Cortex of kidney (tissue), 1 donor: ENCODE measurements at places on chromosomes 4 and X.

GRCh38 chrX:1392376-1393068, 609 bp upstream of the SLC25A6 start:
- no peak for DNase-seq

GRCh38 chrX:143296521-143296920, 220.8 kb downstream of the SPANXN3 start:
- no peak for DNase-seq

GRCh38 chr4:80091184-80091583, 18.2 kb upstream of the ANTXR2 start:
- DNase-seq = no peak

GRCh38 chrX:154329294-154329693, 33.7 kb downstream of the TKTL1 start:
- DNase-seq = no peak

GRCh38 chr4:140876615-140877364, 120.6 kb upstream of the TBC1D9 start:
- no peak for DNase-seq

DNA sequence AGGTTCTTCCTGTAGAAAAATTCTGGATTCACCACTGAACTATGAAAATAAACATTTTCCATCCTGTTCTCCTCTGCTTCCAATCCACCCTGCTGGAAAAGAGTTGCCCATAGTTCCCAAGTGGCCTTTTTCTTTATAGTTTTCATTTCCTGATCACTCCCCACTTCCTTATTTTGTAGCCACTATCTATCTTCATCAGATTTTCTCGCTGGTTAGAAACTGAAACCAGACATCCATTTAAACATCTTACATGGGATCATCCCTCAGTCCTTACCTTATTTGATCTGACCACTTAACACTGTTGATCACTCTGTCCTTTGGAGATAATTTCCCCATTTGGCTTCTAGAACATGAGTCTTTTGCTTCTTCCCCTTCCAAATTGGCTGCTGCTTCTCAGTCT, 42.2 kb upstream of the SCOC start:
- DNase-seq = no peak

DNA sequence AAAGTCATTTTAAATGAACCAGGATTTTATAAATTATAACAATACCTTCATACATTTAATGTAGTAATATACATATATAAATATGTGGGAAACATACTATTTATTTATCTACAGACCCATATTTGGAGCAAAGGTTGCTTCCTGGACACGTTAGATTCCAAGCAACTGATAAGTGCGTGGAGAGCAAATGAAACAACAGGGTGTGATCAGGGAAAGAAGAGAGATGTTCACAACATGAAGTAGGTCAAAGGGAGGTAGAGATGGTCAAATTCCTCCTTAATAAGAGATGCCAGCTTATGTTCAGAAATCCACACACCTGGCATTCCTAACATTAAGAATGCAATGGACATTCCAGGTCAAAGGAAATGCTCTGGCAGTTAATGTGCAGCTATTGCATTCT, 53.1 kb upstream of the HPGD start:
- no peak for DNase-seq

DNA sequence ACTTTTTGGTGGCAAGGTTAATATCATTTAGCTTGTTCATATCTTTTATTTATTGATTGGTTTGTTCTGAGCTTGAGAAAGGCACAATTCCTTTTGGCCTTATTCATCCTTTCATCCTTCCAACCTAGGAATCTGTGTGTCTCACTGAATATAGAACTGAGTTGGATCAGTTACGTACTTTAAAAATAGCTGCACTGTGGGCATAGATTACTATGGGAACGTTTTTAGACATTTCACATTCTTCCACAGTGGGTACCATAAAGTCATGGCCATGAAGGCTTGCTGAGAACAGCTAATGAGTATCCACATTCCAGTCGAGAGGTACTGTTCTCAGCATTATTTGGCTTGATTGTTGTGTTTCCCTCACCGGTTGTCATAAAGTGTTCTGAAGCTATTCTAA, 217.0 kb upstream of the DKK2 start:
- no peak for DNase-seq

DNA sequence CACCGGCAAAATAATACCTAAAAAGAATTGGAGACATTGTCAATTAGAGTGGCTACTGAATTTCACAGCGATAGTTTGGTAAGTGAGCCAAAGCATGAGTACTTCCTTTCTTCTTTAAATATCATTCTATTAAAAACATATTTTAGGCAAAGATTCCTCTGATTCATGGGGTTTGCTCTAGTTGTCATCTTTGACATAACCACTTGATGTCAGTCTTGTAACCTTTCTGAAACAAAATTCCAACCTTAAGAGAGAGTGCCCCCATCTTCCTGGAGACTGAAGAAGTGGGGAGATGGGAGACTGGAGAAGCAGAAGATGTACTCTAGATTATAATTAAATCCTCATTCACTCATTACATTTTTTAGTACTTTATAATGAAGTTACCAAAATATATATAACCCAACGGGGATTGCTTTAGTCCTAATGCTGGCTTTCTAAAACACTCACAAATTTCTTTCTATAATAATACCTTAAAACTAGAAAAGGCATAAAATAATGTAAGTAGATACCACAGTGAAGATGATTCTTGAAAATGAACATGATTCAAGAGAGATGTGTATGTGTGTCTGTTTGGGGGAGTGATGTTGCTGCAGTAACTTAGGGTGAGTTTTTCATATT, 96.4 kb downstream of the EMCN start:
- DNase-seq = no peak

GRCh38 chrX:140355922-140356321, 148.9 kb downstream of the SOX3 start:
- DNase-seq = no peak
